Right atrium auricular region (tissue), 2 donors: ENCODE measurements at places on chromosomes 11 and 22. TPM values are rescaled to one million over a fixed set of nuclear protein-coding genes. Genes with fewer than 3 reads are reported as not detected.
A peak's percentile ranks its signal among the peaks of the same experiment; 100 is the strongest.

Gene OR5T2
- total RNA-seq, result not detected

Gene SRSF8
- total RNA-seq, result 24.7 TPM

Gene SOX6
- total RNA-seq, result 13.5 TPM

Gene GALNT18
- total RNA-seq, result 26.8 TPM

Gene OR9Q2
- total RNA-seq, result not detected

Gene TEX12
- not detected for total RNA-seq

DNA sequence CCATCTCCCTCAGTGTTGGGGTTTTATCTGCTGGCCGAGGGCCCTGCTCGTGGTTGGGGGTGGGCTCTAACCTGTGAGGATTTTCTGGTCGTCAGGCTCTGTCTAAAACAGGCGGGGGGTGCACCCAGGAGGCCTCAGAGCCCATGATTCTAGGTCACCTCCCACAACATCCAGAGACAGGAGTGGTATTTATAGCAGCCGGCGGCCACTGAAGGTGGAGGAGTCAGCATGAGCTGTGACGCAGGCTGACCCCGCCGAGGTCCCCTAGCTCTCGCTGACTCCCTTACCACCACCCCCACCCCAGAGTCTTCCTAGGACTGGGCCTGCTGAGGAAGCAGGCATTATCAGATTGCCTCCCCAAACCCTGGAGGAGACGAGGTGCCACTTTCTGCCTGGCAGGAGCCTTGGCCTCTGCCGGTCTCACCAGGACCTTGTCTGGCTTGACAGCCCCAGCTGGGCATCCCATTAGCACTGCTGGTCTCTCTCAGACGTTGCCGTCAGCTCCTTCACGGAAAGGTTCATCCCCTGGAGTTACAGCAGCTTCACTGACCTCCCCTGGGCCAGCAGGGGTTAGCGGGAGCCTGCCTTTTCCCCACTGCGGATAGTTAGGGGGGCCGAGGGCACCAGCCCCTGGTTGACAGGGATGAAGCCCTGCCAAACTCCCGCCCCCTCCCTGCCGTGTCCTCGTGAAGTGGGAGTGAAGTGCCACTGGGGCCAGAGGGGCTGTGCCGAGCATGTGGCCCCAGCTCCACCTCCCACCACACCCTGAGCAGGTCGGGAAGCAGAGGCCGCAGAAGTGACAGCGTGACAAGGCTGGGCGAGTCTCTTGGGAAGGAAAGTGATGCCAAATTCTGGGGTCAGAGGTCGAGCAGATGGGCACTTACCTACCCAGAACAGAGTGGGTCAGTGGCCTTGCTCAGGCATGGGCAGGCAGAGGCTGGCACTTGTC lies 26.5 kb downstream of the DAGLA start:
- no peaks in the 10 kb centered on the region for H3K36me3 ChIP-seq
- H3K27ac ChIP-seq, result peak overlapping the region; percentile 31
- DNase-seq, result no peak
- H3K4me1 ChIP-seq, result peaks cover 14% of the 10 kb centered on the region

DNA sequence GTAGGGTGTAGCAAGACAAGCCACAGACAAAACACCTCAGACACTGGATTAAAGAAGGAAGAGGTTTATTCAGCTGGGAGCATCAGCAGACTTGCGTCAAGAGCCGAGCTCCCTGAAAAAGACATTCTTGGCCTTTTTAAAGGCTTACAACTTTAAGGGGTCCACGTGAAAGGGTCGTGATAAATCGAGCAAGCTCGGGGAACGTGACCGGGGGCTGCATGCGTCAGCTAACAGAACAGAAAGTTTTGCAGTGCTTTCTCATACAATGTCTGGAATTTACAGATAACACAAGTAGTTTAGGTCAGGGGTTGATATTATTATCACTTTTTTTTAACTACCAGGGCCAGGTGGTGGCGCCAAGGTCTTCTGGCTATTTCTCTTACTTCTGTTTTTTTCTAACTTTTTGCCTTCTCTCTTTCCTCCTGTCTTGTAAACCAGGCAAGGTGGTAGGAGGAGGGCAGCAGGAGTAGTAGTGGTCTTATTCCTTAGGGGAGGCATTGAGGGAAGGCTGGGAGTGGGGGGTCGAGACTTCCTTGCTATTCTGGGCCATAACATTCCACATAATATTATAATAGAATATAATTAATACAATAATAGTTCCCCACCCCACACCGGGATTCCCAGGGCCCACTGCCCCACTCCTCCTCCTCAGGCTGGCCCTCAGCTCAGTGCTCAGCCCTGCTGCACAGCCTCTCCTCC lies 587 bp upstream of the ALDH3B1 start:
- H3K4me3 ChIP-seq, result peak overlapping the region; percentile 43
- peak overlapping the region; percentile 80 for H3K27ac ChIP-seq
- peaks cover 31% of the 10 kb centered on the region for H3K4me1 ChIP-seq
- H3K36me3 ChIP-seq, result no peaks in the 10 kb centered on the region
- no peak for DNase-seq
- H3K27me3 ChIP-seq, result no peaks in the 10 kb centered on the region

Gene ADORA2A
- total RNA-seq, result 5.9 TPM

DNA sequence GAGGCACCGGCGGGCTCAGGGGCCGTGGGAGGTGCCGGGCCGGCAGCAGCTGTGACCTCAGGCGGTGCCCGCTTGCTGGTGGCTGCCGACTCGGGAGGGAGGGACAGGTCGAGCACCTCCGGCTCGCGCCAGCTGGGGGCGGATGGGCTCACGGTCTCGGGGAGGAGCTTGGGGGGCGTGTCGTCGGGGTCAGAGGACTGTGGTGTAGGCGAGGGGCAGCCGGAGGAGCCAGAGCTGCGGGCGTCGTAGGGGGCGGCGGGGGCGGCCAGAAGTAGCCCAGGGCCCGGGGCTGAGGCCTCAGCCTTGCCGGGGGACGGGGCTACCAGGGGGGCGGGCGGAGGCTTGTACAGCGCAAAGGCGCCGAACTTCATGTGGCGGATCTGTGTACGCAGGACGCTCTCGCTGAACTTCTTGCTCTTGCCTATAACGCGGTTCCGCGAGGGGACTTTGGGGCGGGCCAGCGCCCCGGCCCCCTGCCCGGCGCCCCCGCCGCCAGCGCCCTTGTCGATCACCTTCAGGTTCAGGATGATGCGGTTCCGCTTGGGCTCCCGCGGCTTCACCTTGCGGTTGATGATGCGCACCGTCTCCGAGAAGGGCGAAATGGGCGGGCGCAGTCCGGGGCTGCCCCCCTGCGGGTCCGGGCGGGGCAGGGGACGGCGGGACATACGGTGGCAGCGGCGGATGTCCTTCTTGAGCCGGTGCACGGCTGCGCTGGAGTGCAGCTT lies 5.5 kb downstream of the CBX6 start:
- H3K27ac ChIP-seq, result peak overlapping the region; percentile 73
- DNase-seq, result no peak

DNA sequence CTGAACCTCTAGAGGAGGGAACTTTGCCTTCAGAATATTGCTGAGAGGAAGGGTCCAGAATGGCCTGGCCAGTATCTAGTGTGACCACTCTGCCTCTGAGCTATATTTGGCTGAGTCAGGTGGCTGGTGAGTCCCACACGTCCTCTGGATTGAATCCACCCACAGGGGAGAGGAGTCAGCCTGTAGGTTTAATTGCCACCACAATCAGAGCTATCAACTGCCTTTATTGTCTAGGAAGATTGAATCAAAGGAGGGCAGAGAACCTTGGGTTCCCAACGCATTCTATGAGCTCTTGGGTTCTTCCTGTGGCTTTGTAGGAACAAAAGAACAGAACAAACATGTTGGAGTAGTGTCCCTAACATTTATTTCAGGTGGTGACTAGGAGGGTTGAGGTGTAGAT lies 67.7 kb downstream of the ST3GAL4 start:
- H3K27me3 ChIP-seq, result no peaks in the 10 kb centered on the region
- no peaks in the 10 kb centered on the region for H3K36me3 ChIP-seq
- peak overlapping the region; percentile 92 for H3K27ac ChIP-seq
- no peak overlapping the region for H3K4me3 ChIP-seq

Gene CECR2
- total RNA-seq, result 4.0 TPM

DNA sequence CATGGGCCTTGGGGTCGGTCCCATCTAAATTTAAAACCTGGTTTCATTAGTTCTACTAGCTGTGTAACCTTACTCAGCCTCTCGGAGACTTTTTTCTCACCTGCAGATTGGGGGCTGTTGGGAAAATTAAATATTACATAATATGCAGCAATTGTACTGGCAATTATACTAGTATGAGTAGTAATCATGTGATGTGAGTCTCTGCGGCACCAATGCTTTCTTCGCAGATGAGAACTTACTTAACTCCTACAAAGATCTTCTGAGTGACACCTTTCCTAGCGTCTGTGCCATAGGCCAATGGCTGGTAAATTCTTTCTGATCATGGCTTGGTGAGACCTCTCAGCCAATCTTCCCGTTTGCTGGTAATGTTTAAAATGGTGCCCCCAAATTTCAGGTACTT lies 391.3 kb downstream of the NXPE2 start:
- H3K27ac ChIP-seq, result no peak overlapping the region
- DNase-seq, result no peak
- no peaks in the 10 kb centered on the region for H3K4me1 ChIP-seq
- no peak overlapping the region for H3K4me3 ChIP-seq
- no peaks in the 10 kb centered on the region for H3K36me3 ChIP-seq

DNA sequence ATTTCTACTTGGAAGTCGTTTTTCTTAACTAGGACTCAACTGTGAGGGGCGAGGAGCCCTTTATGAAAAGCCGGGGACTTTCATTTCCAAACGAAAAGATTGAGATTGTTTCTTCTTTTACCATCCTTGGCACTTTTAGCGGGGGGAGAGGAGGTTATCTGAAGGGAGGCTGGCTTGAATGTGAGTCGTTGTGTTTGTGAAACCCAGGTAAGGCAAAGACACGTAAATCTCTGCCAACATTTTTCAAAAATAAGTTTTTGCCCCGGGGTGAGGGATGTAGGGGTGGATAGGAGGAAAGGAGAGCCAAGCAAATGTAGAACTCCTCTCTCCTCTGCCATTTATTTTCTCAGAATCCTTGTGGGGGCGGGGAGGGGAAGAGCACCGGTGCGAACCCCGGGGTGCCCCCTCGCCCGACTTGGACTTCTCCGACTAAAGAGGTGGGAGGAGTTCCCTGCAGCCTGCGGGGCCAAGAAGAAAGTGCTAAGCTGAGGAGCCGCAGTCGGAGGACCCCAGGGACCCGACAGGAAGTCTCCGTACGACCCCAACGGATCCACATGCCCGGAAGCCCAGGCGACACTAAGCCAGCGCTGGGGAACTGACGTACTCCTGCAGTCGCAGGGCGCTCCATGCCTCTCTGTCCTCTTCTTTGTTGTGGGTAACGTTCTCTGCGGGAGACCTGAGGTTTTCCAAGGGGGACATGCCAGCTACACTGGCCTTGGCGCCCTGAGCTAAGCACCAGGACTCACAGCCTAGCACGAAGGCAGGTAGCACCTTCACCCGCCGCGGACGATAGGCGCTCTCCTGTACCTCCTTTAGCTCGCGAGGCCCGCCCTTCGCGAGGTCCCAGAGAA lies 2.4 kb upstream of the WT1 start:
- no peak overlapping the region for H3K27ac ChIP-seq
- H3K36me3 ChIP-seq, result no peaks in the 10 kb centered on the region
- DNase-seq, result no peak
- H3K27me3 ChIP-seq, result peaks cover 43% of the 10 kb centered on the region
- H3K4me3 ChIP-seq, result peak overlapping the region; percentile 61

- H3K36me3 ChIP-seq, result no peaks in the 10 kb centered on the region
- peaks cover 10% of the 10 kb centered on the region for H3K4me1 ChIP-seq
- H3K27me3 ChIP-seq, result no peaks in the 10 kb centered on the region
- H3K4me3 ChIP-seq, result no peak overlapping the region
- no peak overlapping the region for H3K27ac ChIP-seq
These were observed 494.0 kb downstream of the MIAT start for GRCh38 chr22:27151407-27151806.

Gene KCNJ4
- total RNA-seq, result 36.7 TPM

Gene LDHAL6A
- total RNA-seq, result not detected

GRCh38 chr11:44568658-44569473 lies 3.4 kb downstream of the CD82 start:
- H3K4me3 ChIP-seq, result no peak overlapping the region
- no peaks in the 10 kb centered on the region for H3K4me1 ChIP-seq
- H3K27ac ChIP-seq, result peak overlapping the region; percentile 77
- H3K36me3 ChIP-seq, result no peaks in the 10 kb centered on the region
- H3K27me3 ChIP-seq, result no peaks in the 10 kb centered on the region
- peak; percentile 91 for DNase-seq

DNA sequence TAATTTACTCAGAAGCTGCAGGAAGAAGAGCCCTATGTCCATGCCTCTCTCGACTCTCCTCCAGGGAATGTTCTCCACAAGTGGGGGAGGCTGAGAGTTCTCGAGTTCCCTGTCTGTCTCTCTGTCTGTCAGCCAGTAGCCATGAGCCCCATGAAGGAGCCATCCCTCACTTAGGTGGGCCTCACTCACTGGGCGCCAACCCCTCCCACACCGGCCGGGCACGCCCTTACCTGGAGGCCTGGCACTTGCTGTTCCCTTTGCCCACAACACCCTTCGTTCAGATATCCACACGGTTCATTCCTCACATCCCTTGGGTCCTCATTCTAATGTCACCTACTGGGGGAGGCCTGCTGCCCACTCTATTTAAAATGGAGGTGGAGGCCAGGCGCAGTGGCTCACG lies 14.2 kb upstream of the IL10RA start:
- DNase-seq, result no peak
- no peak overlapping the region for H3K27ac ChIP-seq
- no peaks in the 10 kb centered on the region for H3K36me3 ChIP-seq
- peaks cover 5% of the 10 kb centered on the region for H3K4me1 ChIP-seq
- no peak overlapping the region for H3K4me3 ChIP-seq

GRCh38 chr11:128933481-128934178 lies 9.0 kb downstream of the TP53AIP1 start:
- no peaks in the 10 kb centered on the region for H3K36me3 ChIP-seq
- no peak for DNase-seq
- H3K27me3 ChIP-seq, result no peaks in the 10 kb centered on the region
- no peak overlapping the region for H3K27ac ChIP-seq

Gene LUZP2
- total RNA-seq, result 0.19 TPM

- H3K27me3 ChIP-seq, result no peaks in the 10 kb centered on the region
- no peaks in the 10 kb centered on the region for H3K36me3 ChIP-seq
- DNase-seq, result no peak
- no peak overlapping the region for H3K4me3 ChIP-seq
- no peak overlapping the region for H3K27ac ChIP-seq
These were observed 67.4 kb downstream of the BRD1 start for GRCh38 chr22:49760280-49760629.

DNA sequence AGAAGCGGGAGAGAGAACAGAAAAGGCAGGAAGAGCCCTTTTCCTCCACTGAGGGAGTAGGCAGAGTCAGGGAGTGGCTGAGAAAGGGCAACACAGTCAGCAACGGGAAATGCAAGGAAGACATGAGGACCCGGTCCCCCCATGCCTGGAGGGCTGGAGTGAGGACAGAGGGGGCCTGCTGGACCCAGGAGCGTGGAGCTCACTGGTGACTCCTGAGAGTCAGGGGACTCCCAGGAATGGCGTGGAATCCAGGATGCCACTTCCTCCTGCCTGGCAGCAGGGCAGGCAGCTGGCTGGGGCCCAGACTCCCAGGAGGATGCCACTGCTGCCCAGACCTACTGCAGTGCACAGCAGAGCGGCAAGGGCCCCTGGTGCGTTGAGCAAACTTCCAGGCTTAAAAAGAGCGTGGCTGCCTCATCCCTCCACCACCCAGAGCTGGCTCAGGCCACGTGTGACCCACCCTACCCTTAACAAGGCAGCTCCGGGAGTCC lies 11.3 kb downstream of the C11orf21 start:
- H3K4me3 ChIP-seq, result no peak overlapping the region
- no peaks in the 10 kb centered on the region for H3K27me3 ChIP-seq
- H3K4me1 ChIP-seq, result peaks cover 9% of the 10 kb centered on the region
- H3K27ac ChIP-seq, result no peak overlapping the region

- H3K27me3 ChIP-seq, result no peaks in the 10 kb centered on the region
- H3K36me3 ChIP-seq, result no peaks in the 10 kb centered on the region
- no peak for DNase-seq
- no peak overlapping the region for H3K27ac ChIP-seq
These were observed 25.3 kb downstream of the ARVCF start for GRCh38 chr22:19991395-19991644.

GRCh38 chr11:70501933-70502540 lies 103.7 kb downstream of the CTTN start:
- no peaks in the 10 kb centered on the region for H3K36me3 ChIP-seq
- DNase-seq, result no peak
- H3K27me3 ChIP-seq, result no peaks in the 10 kb centered on the region
- no peak overlapping the region for H3K27ac ChIP-seq
- H3K4me1 ChIP-seq, result no peaks in the 10 kb centered on the region
